Stimulated activated CD4-positive, alpha-beta T cell treated with anti-CD3 and anti-CD28 coated beads, TNF-alpha, amount 100 ng/mL, for 24 hours (primary cell): ENCODE measurements at places on chromosomes 12 and 14.
A peak's percentile ranks its signal among the peaks of the same experiment; 100 is the strongest.

DNA sequence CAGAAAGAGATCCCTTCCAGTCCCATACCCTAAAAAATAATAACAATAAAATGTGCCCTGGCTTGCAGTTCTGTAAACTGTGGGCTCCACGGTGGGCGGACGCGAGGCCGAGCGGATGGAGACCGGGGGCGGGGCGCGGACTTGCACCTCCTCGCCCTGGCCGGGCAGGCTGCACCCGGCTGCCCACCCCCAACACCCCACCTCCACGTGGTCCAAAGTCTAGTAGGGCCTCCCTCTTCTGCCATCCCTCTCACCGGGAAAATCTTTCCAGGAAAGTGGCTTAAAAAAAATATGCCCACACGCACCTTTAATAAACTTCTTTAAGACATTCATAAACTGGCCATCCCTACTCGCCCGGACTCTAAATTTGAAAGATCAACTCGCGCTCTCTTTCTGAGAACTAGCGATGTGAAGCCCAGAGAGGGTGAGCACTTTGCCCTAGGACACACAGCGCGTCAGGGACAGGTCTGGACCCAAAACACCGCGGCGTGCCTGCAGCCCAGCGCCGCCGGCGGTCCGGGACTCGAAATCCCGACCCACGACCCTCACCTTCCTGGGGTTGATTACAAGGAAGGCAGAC is 1.9 kb upstream of the BCL11B start:
- DNase-seq = no peak

- no peak for DNase-seq
Measured at GRCh38 chr14:56949828-56950227, 139.5 kb upstream of the OTX2 start.

DNA sequence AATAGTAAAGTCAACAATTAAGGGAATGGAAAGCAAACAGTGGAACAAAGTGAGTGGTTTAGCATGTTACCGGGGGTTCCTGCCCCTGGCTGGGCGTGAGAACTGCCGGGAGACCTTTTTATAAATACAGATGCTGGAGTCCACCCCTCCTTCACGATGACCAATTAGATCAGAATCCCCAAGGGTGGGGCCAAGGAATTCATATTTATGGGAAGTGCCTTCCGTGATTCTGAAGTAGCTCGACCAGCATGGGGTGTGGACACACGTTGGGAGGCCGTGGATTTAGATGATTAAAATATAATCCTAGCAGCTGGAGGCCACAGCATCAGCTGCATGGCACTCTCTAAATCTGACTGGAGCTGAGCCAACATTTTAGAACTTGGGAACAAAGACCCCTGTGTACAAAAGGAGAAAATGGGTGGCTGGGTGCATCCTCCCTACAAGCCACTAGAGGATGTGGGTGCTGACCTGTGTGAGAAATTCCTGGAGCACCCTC is 87.9 kb downstream of the SRRM4 start:
- DNase-seq = no peak

DNA sequence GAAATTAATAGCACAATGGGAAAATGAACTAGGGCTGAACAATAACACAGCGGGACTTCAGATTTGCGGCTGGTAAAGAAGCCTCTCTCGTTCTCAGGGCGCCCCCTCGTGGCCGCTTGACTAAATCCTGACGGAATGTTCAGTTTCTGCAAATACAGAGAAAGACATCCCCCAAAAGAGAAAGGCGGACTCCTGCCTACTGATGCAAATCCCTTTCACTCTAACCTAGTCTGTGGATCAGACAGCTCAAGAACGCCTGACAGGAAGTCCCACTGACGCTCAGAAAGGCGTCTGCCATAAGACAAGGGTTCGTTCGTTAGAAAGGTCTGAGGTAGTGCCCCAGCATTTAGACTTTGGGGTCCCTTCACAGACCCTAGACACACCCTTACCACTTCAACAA is 2.5 kb downstream of the NUAK1 start:
- DNase-seq = peak; percentile 38

- no peak for DNase-seq
Measured at GRCh38 chr12:49838973-49839633, 3.8 kb downstream of the BCDIN3D start.
